ENCODE measurements at places on chromosomes 7 and 10.

GRCh38 chr7:108285003-108285368 lies 154.8 kb upstream of the LAMB4 start:
- DNase-seq = no peak

DNA sequence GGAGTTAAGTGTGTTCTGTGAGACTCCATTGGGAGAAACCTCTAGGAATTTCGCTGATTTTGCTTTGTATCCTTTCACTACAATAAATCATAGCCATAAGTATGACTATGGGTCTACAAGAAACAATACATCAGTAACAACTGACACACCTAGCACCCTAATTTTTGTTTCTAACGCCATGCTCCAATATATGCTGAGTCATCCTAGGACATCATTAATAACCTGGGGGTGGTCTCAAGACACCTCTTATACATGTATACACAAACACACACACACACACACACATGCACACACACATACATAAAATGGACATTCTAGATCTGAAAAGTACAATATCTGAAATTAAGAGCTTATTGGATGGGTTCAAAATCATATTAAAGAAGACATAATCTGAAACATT lies 18.2 kb downstream of the ZNF248 start:
- no peak for DNase-seq

- no peak for DNase-seq
Observed at GRCh38 chr7:91570560-91570959, 306.3 kb downstream of the FZD1 start.

- no peak for DNase-seq
Observed at GRCh38 chr7:138606236-138606635, 94.9 kb downstream of the SVOPL start.

DNA sequence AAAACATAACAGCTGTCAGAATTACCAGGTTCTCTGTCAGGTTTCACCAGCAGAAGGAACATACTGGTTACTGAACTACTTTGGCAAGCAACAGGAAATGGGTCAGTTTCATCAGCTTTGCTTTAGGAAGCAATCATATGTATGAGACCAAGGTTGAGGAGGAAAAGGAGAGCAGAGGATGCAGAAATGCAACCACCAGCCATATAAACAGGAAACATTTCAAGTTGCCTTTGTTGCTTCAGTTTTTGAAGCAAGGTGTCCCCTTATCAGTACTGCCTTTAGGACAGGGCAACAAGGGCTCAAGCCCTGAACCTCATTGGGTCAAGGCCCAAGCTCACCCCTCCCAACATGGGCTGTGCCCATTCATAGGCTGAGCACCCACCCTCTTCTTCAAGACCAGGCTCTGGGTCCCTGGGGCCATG lies 10.2 kb downstream of the HIPK2 start:
- DNase-seq = peak; percentile 23

- DNase-seq = no peak
Observed at GRCh38 chr10:124387078-124387874, 31.4 kb downstream of the OAT start.

DNA sequence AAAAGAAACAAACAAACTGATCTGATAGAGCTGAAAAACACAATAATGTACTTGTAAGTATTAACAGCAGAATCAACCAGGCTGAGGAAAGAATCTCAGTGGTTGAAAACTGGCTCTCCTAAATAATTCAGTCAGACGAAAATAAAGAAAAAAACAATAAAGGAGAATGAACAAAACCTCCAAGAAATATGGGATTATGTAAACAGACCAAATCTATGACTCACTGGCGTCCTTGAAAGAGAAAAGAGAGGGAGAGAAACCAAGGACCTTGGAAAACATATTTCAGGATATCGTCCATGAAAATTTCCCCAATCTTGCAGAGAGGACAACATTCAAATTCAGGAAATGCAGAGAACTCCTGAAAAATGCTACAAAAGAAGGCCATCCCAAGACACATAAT lies 62.9 kb downstream of the FBXL13 start:
- DNase-seq = no peak

- DNase-seq = no peak
Observed at GRCh38 chr10:131174211-131174565, 137.3 kb downstream of the TCERG1L start.

GRCh38 chr10:68315582-68315981 lies 16.3 kb upstream of the HNRNPH3 start:
- DNase-seq = no peak

GRCh38 chr7:94011714-94012353 lies 7.7 kb upstream of the BET1 start:
- DNase-seq = no peak

- DNase-seq = no peak
Observed at GRCh38 chr10:102801496-102801895, 35.7 kb downstream of the CYP17A1 start.

GRCh38 chr7:101386558-101387231 lies 24.0 kb downstream of the COL26A1 start:
- no peak for DNase-seq

DNA sequence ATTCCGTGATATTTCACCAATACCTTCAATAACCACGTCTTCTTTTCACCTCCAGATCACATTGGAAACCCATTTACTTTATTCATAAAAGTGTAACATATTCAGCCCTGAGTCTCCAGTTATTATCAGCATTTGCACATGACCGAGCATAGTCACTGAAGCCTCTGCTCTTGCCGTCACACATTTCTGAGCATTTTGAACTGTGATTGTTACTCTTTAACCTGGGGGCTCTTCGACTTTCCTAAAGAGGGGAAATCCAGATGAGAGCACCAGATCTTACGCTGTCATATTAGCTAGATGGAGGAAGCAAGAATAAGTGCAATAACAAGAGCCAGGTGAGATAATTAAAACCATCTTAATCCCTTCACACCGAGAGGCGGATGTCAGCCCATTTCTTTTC lies 260.0 kb upstream of the NRP1 start:
- DNase-seq = no peak

GRCh38 chr10:123502983-123503382 lies 163.2 kb upstream of the GPR26 start:
- no peak for DNase-seq

- DNase-seq = no peak
Observed at GRCh38 chr10:58512491-58513187, at the start of gene BICC1. Gene BICC1 (plus strand): TSS chr10:58512872. CDS start chr10:58513144, 272 bp downstream.

DNA sequence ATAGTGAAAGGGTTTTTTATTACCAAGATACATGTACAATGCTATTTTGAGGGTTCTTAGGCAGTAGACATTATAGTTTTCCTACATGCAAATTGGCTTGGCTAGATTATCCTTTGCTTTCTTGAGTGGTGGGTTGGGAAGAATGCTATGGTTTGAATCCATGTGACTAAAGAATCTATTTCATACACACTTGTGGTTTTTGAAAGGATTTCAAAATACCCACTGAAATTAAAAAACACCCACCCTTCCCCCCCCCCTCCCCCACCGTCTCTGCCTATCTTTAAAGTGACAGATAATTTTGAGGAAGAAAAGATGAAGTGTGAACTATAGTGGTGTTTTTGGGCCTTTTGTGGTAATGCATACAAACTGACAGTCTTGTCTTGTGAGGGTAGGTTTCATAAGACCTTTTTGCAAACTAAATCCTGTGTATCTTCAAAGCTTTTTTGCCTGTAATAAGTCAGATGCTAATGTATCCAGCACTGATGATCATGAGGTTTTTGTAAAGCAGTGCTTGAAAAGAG lies 90.9 kb downstream of the TPST1 start:
- DNase-seq = no peak

DNA sequence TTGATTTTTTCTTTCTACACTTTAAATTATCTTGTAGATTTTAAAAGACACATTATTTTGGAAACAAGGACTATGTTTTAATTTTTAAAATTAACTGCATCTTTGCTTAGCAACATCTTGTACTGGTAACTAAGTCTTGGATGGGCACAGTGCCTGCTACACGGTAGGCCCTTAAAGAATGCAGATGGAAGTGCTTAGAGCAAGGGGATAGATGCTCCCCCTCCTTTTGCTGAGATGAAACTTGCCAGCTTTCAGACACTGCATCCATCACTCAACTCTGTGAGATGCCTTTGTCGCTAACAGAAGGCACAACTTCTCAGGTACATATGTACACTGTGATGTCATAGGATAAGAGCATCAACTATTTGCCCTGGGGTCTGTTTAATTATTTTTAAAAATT lies 103.9 kb downstream of the LRRC18 start:
- DNase-seq = no peak

- no peak for DNase-seq
Observed at GRCh38 chr10:78261291-78261690, 227.6 kb downstream of the RPS24 start.

- no peak for DNase-seq
Observed at GRCh38 chr10:88995156-88995876, 4.7 kb downstream of the FAS start.

DNA sequence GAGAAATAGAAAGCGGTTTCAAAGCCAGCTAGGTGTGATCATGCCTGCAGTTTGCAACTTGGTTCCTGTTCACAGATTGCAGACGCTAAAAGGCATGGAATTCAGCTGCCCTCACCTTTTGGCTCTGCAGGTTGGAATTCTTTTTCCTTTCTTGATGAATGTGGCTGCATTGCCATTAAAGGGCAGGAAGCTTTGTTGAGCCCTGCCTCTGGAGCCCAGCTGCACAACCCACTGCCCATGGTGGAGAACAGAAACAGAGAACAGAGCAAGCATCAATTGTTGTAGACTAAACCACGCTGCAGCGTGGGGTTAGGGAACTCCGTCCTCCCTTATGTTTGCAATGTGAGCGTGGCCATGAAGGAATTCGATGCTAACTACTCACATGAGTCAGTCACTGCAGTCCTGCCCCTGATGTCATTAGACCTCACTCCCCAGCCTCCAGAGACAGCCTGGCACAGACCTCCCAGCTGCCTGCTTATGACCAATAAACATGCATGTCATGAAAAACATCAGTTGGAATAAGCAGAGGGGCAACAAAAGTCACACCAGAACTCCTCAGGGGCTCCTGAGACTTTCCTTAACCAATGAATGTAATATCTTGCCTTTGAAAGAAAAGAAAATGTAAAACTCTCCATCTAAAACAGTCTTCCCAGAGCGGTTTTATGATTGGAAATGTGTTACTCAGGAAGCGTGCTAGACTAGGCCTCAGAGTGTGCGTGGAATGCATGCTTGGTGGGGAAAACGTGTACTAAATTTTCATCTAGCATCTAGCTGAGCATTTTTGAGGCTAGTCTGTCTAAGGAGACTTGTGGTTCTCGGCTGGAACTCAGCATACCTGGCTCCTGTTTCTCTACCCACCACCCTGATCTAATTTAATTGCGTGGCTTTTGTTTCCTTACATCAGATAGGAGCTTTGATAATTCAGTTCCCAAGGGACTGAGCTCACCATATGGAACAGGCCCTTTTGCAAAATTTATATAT lies 232.2 kb downstream of the KIAA1217 start:
- DNase-seq = no peak

GRCh38 chr10:107544706-107545520 lies 380.4 kb upstream of the SORCS1 start:
- DNase-seq = no peak

- no peak for DNase-seq
Observed at GRCh38 chr10:128624656-128625530, 498.7 kb upstream of the MKI67 start.

DNA sequence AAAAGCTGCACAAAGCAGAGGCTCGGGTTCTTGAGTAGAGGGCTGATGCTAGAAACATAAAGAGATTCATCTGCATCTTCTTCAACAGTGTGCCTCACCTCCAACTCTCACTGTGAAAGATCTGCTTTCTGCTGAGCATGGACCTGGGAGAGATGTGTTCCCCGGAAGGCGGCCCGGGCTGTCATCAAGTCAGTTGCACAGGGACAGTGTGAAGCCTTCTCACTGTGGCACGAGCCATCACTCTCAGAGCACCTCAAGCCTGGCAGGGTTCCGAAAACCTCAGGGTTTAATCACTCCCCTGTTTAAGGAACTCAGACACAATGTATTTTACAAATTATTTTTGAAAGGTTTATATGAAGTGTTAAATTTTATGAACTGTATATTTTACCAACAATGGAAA lies 98.7 kb downstream of the RBM20 start:
- no peak for DNase-seq

DNA sequence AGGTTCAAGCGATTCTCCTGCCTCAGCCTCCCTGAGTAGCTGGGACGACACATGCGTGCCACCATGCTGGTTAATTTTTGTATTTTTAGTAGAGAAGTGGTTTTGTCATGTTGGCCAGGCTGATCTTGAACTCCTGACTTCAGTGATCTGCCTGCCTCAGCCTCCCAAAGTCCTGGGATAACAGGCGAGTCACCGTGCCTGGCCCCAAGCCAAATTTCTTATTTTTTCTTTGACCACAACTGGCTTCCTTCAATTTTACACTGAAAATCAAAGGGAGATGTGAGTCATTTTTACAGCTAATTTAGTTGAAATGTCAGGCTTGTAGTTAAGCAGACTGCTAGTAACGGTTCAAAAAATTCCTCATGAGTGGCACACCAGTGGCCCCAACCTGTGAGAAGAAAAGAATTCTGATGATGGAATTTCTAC lies 7.8 kb downstream of the RNF216 start:
- DNase-seq = no peak

DNA sequence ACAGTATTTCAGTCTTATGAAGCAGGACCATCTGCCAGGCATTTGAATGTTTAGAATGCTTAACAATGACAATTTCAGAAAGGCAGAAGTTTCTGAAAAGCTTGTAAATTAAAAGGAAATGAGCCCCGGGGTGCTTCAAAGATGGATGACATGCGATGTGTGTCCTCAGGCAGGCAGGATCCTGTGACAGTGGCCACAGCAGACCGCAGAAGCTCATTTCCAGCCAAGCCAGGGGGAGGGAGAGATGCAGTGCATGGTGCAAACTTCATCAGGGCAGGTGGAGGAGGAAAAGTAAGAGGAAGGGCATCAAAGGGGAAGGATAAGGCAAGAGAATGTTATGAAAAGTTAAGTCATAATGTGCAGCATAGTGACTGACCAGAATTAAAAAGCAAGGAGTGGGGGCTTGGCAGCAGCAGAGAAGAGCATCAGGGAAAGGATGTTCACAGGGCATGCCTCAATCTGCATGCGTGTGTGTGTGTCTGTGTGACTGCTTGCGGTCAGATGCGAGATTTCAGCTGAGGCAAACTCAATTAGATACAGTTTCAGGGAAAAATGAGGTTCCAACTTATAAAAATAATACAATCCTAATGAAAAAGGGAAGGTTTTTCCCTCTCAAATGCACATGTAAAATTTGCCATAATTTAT lies 173.7 kb downstream of the COBL start:
- no peak for DNase-seq

DNA sequence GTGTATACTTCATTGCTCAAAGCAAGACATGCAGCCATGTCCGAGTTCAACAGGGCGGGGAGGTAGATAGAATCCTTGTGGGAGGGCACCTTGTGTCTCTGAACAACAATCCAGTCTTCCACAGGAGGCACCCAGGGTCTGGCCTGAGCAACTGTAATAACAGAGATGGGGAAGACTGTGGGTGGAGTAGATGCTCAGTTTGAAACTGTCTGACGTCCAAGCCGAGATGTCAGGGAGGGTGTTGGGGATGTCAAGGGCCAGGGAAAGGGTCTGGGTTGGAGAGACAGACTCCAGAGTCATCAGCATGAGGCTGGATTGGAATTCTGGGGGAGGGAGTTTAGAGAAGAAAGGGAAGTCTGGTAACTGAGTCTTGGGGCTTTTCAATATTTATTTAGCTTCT lies 88.0 kb downstream of the FANK1 start:
- DNase-seq = no peak

GRCh38 chr7:49911909-49912308 lies 138.5 kb downstream of the VWC2 start:
- no peak for DNase-seq

GRCh38 chr10:125363791-125364190 lies 203.4 kb upstream of the CTBP2 start:
- no peak for DNase-seq
